IPS DF 6.9 (cell line): ENCODE measurements at places on chromosomes 3 and 15.

- no peak overlapping the region for H3K4me3 ChIP-seq
- no peak for DNase-seq
- no peak overlapping the region for H3K27ac ChIP-seq
- H3K36me3 ChIP-seq, result no peaks in the 10 kb centered on the region
- no peaks in the 10 kb centered on the region for H3K4me1 ChIP-seq
- H3K27me3 ChIP-seq, result no peaks in the 10 kb centered on the region
Measured at GRCh38 chr15:88932271-88932874, 19.2 kb upstream of the MFGE8 start.

GRCh38 chr3:42228796-42229195 is 37.2 kb downstream of the CCK start:
- no peaks in the 10 kb centered on the region for H3K27me3 ChIP-seq
- no peak overlapping the region for H3K27ac ChIP-seq
- no peaks in the 10 kb centered on the region for H3K36me3 ChIP-seq
- H3K4me1 ChIP-seq, result no peaks in the 10 kb centered on the region

DNA sequence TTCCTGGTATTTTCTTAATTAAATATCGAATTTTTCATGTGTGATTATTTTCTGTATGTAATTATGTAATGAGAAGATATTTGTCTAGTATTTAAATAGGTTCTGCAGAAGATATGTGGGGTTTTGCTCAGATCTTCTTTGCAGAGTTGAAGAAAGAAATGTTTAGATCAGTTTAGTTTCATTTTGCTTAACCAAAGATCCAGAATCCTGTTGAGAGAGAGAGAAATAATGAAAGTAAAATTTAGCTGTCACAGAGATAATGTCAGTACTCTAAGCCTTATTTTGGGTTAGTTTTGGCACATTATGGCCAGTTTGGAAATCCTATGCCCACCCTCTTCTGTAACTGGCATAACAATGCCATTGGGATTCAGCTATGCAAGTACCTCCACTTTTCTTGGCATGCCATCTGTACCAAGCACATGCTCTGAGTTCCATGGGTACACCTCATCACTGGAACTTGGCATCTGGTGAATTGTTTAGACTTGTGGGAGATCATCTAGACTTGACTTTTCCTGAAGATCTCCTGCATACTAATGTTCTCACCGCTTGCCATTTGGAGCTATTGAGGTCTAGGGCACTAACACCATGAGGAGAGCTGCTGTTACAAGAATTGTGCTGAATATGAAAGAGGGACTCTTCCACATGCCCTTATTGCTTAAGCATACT is 30.9 kb downstream of the PLSCR1 start:
- H3K27ac ChIP-seq, result no peak overlapping the region
- H3K4me1 ChIP-seq, result 0 out of 2 replicates have a peak, but pooled peaks cover 1% of the 10 kb centered on the region
- no peaks in the 10 kb centered on the region for H3K27me3 ChIP-seq

DNA sequence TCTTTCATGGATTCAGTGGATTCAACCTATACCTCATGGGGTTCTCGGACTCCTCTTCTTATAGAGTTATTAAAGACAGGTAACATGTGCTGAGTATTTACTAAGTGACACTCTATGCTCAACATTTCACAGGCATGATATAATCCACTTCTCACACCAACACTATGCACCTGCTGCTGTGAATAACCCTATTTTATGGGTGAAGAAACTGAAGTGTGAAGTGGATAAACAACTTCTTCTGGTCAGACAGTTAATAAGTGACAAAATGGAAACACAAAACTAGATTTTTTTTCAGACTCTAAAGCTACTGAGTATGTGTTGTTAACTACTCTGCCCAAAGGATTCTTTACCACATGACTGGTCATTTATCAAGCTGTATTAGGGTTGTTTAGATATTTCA is 403.5 kb downstream of the DIPK2A start:
- no peak overlapping the region for H3K4me3 ChIP-seq
- H3K36me3 ChIP-seq, result no peaks in the 10 kb centered on the region
- DNase-seq, result no peak
- H3K27ac ChIP-seq, result no peak overlapping the region

- H3K36me3 ChIP-seq, result no peaks in the 10 kb centered on the region
- H3K4me3 ChIP-seq, result no peak overlapping the region
- H3K27me3 ChIP-seq, result no peaks in the 10 kb centered on the region
- no peak overlapping the region for H3K27ac ChIP-seq
- no peak for DNase-seq
Measured at GRCh38 chr15:68415501-68416157, 16.3 kb downstream of the ITGA11 start.

- no peaks in the 10 kb centered on the region; the same call in 1 of the 2 replicates for H3K27me3 ChIP-seq
- DNase-seq, result no peak
- H3K4me3 ChIP-seq, result no peak overlapping the region
- H3K4me1 ChIP-seq, result no peaks in the 10 kb centered on the region
- no peaks in the 10 kb centered on the region for H3K36me3 ChIP-seq
- no peak overlapping the region for H3K27ac ChIP-seq
Measured at GRCh38 chr3:57749542-57749941, 6.6 kb upstream of the SLMAP start.

DNA sequence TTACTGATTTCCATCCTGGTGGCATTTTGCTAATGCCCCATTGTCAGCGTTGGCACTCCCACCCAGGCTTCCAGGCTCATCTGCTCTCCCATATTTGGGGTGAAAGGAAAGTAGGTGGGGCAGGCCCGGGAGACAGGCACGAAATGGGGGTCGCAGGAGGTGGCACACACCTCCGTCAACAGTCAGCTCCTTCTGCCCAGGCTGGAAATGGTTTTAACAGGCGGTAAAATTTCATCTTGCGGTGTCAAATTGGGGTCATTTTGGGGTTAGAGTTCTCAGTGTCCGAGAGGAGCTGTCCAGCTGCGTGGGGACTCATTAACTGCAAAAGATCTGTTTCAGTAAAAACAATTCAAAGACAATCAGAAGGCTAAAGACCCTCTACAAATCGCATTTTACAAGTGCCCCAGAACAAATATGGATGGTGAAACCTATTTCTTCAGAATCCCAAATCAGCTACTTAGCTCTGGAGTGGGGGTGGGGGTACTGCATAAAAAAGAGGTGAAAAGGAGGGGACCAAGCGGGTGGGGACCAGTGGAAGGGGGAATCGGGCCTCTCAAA is 4.2 kb upstream of the MEIS2 start:
- H3K4me3 ChIP-seq, result no peak overlapping the region
- H3K27ac ChIP-seq, result no peak overlapping the region
- DNase-seq, result no peak
- peaks cover 3% of the 10 kb centered on the region; the same call in 1 of the 2 replicates for H3K4me1 ChIP-seq
- H3K36me3 ChIP-seq, result no peaks in the 10 kb centered on the region

- no peaks in the 10 kb centered on the region for H3K36me3 ChIP-seq
- peaks cover 3% of the 10 kb centered on the region; the same call in 1 of the 2 replicates for H3K4me1 ChIP-seq
- no peaks in the 10 kb centered on the region for H3K27me3 ChIP-seq
- H3K27ac ChIP-seq, result no peak overlapping the region
- no peak overlapping the region for H3K4me3 ChIP-seq
- no peak for DNase-seq
Measured at GRCh38 chr15:63517628-63518027, 13.2 kb downstream of the USP3 start.

DNA sequence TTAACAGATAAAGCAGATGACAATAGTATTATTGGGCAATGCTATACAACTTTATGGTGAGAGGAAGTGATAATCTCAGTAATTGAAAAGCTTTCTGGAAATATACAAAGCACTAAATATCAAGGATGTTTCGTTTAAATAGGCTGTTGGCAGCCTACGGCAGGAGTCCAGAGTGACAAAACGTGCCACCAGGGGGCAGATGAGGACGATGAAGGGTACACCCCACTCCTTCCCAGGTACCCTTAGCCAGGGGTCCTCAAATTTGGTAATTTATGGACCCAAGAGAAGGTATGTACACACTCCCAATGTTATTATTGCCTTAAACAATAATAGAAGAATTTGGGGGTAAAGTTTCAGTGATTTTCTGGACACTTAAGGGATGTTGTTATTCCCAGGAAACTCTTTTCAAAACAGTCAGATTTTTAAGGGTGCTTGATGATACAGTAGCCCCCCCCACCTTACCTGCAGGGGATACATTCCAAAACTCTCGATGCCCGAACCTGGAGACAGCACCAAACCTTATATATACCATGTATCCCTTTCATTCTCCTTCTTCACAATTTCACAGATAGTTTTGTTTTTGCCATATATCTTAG is 1.4 kb upstream of the MAGEL2 start:
- no peaks in the 10 kb centered on the region for H3K27me3 ChIP-seq
- H3K36me3 ChIP-seq, result no peaks in the 10 kb centered on the region
- H3K27ac ChIP-seq, result no peak overlapping the region
- no peak for DNase-seq

GRCh38 chr3:125670945-125671344 is 75.6 kb upstream of the OSBPL11 start:
- H3K4me1 ChIP-seq, result no peaks in the 10 kb centered on the region
- H3K36me3 ChIP-seq, result no peaks in the 10 kb centered on the region
- H3K27ac ChIP-seq, result no peak overlapping the region
- no peak overlapping the region for H3K4me3 ChIP-seq
- no peaks in the 10 kb centered on the region for H3K27me3 ChIP-seq

DNA sequence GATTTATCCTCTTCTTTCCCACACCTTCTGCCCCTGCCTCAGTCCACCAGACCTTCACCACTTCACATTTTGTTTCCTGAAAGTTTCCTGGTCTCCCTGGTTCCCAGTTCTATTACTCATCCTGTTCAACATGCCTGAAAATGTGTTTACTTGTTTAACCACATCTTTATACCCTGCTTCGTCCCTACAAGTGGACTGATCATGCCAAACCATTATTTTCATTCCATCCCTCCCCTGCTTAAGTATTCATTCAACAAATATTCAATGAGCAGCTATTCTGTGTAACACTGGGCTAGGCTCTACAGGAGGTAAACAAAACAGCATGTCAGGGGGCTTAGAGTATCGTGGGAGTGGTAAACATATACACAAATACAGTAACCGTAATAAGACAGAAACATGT is 5.5 kb downstream of the MYO5A start:
- H3K27ac ChIP-seq, result no peak overlapping the region
- H3K4me3 ChIP-seq, result no peak overlapping the region
- no peaks in the 10 kb centered on the region for H3K36me3 ChIP-seq
- no peaks in the 10 kb centered on the region for H3K4me1 ChIP-seq

GRCh38 chr3:64856977-64857516 is 169.2 kb upstream of the ADAMTS9 start:
- no peak overlapping the region for H3K27ac ChIP-seq
- no peak for DNase-seq

DNA sequence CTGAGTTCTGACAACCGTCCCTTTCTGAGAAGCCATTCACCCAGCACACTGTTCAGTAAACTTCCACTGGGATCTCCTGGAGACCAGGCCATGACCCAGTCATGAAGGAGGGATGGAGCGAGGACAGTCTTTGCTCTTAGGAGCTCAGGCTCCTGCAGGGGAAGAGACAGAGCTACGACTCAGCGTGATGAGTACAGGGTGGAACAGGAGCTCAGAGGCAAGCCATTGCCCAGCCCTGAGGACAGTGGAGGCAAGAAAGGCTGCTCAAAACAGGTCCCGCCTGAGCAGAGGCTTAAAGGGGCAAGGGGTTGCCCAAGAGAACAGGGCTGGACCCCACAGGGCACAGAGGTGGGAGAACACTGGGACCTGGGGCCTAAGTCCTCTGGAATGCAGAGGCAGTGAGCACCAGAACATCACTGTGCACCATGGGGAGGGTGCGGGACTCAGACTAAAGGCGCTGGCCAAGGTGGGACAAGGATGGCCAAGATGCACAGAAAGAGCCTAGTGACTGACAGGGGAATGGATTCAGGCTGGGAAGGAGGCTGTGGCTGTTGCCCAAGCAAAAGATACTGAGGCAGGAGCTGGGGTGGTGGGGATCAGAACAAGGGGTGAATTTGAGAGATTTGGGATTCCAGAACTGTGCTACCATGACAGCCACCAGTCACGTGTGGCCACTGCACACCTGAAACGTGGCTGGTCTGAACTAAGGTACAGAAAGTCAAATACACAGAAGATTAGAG is 25.8 kb downstream of the TMEM43 start:
- H3K4me1 ChIP-seq, result no peaks in the 10 kb centered on the region
- H3K4me3 ChIP-seq, result no peak overlapping the region
- no peak for DNase-seq
- H3K27me3 ChIP-seq, result no peaks in the 10 kb centered on the region

GRCh38 chr3:130077636-130078035 is 4.0 kb upstream of the ALG1L2 start:
- no peak overlapping the region for H3K4me3 ChIP-seq
- H3K27me3 ChIP-seq, result no peaks in the 10 kb centered on the region
- no peak overlapping the region for H3K27ac ChIP-seq
- no peaks in the 10 kb centered on the region for H3K4me1 ChIP-seq

- H3K36me3 ChIP-seq, result peaks cover 2% of the 10 kb centered on the region; the same call in 1 of the 2 replicates
- H3K4me3 ChIP-seq, result peak overlapping the region; percentile 77; the same call in 1 of the 2 replicates
- H3K27ac ChIP-seq, result no peak overlapping the region
- no peak for DNase-seq
Measured at GRCh38 chr15:48644467-48644826, 1.1 kb downstream of the FBN1 start.
